RWPE2 (cell line): ENCODE measurements at places on chromosomes 12 and 14.
A peak's percentile ranks its signal among the peaks of the same experiment; 100 is the strongest.

DNA sequence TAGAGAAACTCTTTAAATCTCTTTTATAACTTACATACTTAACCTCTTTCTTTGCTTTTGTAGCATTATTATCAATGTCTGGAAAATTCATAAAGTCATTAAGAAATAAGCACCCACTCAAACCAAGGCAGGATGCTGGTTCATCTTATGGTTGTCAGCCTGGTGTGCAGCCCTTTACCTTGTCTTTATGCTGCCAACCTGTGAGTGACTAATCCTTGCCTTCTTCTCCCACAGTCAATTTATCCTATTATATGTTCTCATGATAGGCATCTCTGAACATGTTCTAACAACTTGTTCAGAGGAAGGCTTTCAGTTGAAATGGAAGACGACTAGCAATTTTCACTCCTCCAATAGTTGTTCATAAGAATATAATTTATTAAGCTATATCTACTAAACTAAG is 186.9 kb upstream of the CAND1 start:
- no peak for DNase-seq
- H3K27me3 ChIP-seq = no peaks in the 10 kb centered on the region
- peak overlapping the region; percentile 31 for H3K27ac ChIP-seq
- H3K4me1 ChIP-seq = peaks cover 18% of the 10 kb centered on the region
- no peak overlapping the region for H3K4me3 ChIP-seq

- no peak for DNase-seq
- no peaks in the 10 kb centered on the region for H3K27me3 ChIP-seq
- no peaks in the 10 kb centered on the region for H3K36me3 ChIP-seq
- peak overlapping the region; percentile 90 for H3K27ac ChIP-seq
- no peak overlapping the region for H3K4me3 ChIP-seq
Observed at GRCh38 chr12:127273626-127274025, 993.3 kb upstream of the TMEM132C start.

- peaks cover 28% of the 10 kb centered on the region for H3K27me3 ChIP-seq
- H3K4me1 ChIP-seq = no peaks in the 10 kb centered on the region
- DNase-seq = no peak
- H3K36me3 ChIP-seq = no peaks in the 10 kb centered on the region
- H3K4me3 ChIP-seq = no peak overlapping the region
Observed at GRCh38 chr14:46626876-46627275, 24.7 kb downstream of the RPL10L start.

GRCh38 chr12:125015680-125016310 is 22.4 kb downstream of the BRI3BP start:
- H3K27ac ChIP-seq = no peak overlapping the region
- H3K4me3 ChIP-seq = no peak overlapping the region
- peaks cover 15% of the 10 kb centered on the region; the same call in 1 of the 2 replicates for H3K36me3 ChIP-seq
- H3K4me1 ChIP-seq = no peaks in the 10 kb centered on the region

GRCh38 chr12:29152981-29153630 is 4.0 kb downstream of the FAR2 start:
- H3K4me3 ChIP-seq = no peak overlapping the region
- DNase-seq = no peak
- peaks cover 2% of the 10 kb centered on the region for H3K4me1 ChIP-seq
- no peak overlapping the region for H3K27ac ChIP-seq
- H3K27me3 ChIP-seq = no peaks in the 10 kb centered on the region

- no peak overlapping the region for H3K27ac ChIP-seq
- no peaks in the 10 kb centered on the region for H3K4me1 ChIP-seq
- H3K27me3 ChIP-seq = no peaks in the 10 kb centered on the region
- no peak overlapping the region for H3K4me3 ChIP-seq
Observed at GRCh38 chr14:94284221-94284620, 8.8 kb downstream of the SERPINA10 start.

- H3K4me1 ChIP-seq = no peaks in the 10 kb centered on the region
- H3K27ac ChIP-seq = no peak overlapping the region
- H3K36me3 ChIP-seq = no peaks in the 10 kb centered on the region
- peaks cover 83% of the 10 kb centered on the region for H3K27me3 ChIP-seq
Observed at GRCh38 chr14:72104011-72104613, 171.9 kb downstream of the RGS6 start.

DNA sequence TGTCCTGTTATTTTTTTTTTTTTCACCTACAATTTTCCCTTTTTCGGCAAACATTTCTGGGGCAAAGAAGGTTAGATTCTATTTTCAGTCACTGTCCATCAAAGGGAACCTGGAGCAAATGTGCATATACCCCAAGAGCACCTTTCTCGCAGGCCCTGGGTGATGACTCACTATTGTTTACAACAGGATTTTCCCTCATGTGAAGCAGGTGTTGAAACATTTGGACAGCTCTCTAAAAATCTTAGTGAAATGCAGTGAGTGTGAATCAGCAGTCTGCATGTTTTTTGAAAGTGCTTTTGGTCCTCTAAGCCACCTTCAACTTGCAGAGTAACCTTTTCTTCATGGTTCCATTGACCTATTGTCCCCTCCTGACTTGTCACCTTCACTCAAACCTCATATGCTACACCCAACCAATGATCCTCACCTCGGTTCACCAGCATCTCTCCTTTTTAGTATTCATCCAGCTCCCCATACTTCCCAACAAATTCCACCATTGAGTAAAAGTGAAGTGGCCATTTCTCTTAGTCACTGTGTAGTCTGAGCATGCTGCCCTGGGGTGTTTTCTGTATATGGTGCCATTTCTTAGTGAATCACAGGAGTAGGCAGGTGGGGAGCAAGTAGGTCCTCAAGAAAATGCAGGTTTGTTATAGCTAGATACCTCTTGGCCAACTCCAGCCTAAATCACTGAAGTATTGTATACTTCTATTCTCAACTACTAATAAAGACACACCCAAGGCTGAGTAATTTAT is 260.2 kb downstream of the BMP4 start:
- H3K4me3 ChIP-seq = no peak overlapping the region
- DNase-seq = no peak
- no peaks in the 10 kb centered on the region for H3K36me3 ChIP-seq
- no peaks in the 10 kb centered on the region for H3K4me1 ChIP-seq
- H3K27ac ChIP-seq = no peak overlapping the region
